ENCODE measurements at places on chromosomes 3 and 15.

- no peak for DNase-seq
Observed at GRCh38 chr3:106160396-106160795, 291.6 kb upstream of the CBLB start.

GRCh38 chr3:185716436-185717108 is 108.3 kb downstream of the IGF2BP2 start:
- no peak for DNase-seq

DNA sequence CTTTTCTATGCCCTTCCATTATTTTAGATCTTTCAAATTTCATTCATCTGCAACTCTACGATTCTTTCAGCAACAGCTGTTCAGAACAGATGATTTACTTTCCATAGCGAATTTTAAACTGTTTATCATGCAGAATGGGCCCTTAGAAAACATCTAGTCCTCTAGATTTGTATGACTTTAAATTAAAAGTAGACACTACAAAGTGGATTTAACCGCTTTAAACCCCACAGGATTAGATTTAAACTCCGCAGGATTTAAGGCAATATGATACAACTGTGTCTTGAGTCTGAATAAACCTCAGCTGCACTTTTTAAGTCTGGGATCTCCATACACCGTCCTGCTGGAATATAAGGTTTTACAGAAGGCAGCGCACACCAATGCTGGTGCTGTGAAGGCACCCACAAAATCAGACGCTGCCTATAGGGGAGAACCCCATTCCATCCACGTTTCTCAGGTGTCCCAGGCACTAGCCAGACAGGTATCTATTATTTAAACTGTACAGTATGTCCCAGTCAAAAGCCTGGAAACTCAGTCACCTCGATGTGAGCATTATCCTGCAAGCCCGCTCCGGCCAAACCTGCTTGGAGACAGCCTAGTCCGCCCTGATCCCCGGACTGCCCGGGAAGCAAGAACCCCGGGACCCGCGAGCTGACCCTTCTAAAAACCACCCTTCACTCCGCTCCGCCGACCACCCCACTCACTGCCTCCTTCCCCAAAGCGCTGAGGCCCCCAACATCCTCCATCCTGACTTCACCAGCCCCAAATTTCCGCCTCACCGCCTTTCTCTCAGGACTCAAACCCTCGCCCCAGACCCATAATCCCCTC is 768 bp downstream of the ANO10 start:
- DNase-seq: no peak

DNA sequence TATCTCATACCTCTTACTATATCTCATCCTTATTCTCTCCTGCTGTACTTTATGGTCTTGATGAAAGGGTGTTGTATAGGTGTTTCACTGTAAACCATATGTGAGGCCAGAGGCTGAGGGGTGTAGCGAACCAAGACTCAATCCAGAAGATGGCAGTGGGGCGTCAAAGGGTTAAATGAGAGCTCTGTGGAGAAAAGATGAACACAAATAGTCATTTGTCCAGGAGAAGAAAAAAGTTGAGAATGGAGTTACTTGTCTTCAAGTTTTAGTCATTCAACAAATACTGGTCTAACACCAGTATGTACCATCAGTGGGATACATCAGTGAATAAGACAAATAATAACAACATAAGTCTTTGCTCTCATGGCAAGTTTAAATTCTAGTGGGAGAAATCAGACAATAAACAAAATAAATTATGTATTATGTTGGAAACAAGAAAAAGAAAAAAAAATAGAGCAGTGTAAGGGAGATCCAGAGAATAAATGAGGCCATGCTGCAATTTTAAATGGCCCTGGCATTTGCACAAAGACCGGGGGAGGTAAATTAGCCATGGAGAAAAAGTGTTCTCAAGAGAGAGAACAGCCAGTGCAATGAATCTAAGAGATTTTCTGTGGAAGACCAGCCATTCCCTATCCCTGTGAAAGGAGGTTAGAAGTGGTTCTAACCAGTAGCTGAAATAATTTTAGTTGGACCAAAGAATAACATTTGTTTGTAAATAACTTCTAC is 77.0 kb upstream of the UMPS start:
- DNase-seq: peak; percentile 43

DNA sequence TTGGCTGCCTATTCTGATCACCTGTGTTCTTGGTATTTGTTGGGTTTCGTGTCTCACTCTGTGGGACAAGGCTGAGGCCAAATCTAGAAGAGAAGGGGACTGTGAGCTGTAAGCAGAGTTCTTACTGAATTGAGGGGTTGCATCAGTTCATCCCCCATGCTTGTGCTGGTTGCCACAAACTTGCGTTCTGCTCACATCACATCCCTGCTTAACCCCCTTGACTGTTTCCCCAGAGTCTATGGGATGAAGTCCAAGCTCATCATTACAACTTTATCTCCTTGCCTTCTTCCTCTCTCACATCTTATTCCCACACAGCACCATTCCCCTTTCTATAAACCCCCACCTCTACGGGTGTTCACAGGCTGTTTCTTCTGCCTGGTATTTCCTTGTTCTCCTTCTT is 143.8 kb upstream of the ABHD17C start:
- DNase-seq: no peak

GRCh38 chr3:45355351-45355750 is 33.0 kb upstream of the LARS2 start:
- no peak for DNase-seq

GRCh38 chr3:17740721-17741141 is 1.7 kb downstream of the TBC1D5 start:
- no peak for DNase-seq
